NCI-H2029 treated with DMSO at 0.1 percent for 48 hours (cell line): ENCODE measurements at places on chromosomes 5 and 9.
A peak's percentile ranks its signal among the peaks of the same experiment; 100 is the strongest.

GRCh38 chr9:108078811-108079210 is 589.2 kb upstream of the KLF4 start:
- no peak for DNase-seq

- no peak for DNase-seq
Observed at GRCh38 chr5:150160448-150161081, 4.9 kb upstream of the PDGFRB start.

DNA sequence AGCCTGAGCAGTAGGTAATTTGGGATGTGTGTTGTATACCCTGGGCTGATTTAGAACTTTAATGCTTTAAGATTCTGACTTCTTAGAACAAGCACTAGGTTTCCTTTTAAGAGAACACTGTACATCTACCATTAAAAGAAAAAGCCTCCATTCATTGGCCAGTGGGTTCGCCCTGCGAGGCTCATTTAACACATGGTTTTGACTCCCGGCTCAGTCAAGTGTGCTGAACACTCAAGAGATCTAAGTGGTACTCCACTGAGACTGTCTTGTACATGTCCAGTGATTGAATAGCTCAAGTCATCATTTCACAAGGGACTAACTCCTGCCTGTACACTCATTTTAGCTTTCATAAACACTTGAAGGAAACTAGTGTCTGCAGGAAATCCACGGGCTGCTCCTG is 3.9 kb downstream of the FUBP3 start:
- DNase-seq = no peak

DNA sequence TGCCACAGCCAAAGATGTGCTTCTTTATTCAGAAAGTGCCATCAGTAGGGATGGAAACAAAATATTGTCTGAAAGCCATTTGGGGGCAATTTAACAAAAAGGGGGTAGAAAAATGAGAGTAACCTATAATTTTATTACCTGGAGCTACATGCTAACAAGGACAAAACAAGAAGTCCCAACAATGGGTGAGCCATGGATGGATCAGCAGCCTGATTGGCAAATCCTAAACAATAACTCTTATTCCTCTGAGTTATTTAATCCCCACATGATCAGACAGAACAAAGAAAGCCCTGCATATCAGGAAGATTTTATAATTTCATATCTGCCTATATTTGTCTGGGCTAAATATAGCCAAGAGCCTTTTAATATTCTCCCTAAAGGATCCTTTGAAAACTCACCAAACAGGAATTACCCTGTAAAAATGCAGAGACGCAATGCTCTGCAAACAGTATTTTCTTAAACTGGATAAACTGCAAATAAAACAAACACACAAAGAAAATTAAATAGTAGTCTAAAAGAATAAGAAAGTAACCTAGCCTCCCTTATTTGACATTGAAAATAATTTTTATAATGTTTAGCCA is 483.4 kb downstream of the ZNF608 start:
- no peak for DNase-seq

DNA sequence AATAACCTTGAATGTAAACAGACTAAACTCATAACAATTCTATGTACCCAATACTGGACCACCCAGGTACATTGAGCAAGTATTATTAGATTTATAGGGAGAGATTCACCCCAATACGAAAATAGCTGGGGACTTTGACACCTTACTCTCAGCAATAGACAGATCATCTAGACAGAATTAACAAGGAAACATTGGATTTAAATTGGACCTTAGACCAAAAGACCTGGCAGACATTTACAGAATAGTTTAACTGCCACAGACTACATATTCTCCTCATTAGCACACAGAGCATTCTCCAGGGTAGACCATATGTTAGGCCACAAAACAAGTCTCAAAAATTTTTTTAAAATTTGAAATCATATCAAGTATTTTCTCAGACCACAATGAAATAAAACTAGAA is 397.4 kb downstream of the PIK3R1 start:
- no peak for DNase-seq

GRCh38 chr9:137445930-137446431 is 4.8 kb upstream of the ENTPD8 start:
- DNase-seq = no peak

DNA sequence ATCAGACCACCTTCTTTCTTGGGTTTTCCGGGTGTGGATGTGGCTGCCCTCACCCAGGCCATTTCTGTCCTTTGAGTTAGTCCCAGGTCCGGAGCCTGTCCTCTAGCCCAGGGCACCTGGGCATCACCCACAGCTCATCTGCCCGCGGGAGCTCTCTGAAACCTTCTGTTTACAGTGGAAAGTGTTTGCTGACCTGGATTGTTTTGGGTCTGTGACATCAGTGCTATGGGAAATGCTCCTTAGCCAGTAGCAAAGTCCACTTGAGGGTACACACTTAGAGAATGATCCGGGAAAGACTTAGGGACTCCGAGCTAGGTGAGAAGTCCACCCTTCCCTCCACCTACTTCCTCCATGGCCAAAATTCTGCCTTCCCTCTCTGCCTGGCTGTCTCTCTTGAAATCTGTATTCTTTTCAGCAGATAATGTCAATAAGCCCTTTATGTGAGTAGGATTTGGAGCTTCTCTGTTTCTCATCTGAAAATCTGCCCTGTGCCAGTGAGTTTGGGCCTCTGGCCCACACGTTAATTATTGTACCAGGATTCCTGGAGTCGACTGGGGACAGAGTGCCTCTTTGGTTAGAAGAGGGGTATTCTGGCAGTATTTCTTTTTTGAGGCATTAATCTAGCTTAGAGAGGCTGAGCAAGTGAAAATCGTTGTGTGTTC is 19.9 kb downstream of the ABLIM3 start:
- no peak for DNase-seq

DNA sequence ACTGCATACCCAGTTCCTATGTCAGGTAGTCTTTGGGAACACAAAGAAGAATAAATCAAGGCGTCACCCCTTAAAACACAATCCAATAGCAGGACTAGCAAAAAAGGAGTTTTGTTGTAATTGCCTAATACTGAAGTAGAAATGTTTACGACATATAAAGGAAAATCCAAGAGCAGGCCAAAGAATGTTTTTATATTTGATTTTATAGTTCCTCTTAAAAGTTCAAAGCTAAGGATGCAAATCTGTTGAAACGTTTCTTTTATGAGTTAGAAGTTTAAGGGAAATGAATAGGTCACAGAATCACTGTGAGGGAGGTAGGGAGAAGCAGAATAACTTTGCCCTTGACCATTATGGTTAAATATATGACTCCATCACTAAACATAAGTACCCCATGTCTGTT is 136.1 kb downstream of the PAM start:
- no peak for DNase-seq

- DNase-seq = no peak
Observed at GRCh38 chr9:93897075-93897970, 57.8 kb downstream of the BARX1 start.

GRCh38 chr9:129224618-129225489 is 46.8 kb upstream of the IER5L start:
- no peak for DNase-seq

DNA sequence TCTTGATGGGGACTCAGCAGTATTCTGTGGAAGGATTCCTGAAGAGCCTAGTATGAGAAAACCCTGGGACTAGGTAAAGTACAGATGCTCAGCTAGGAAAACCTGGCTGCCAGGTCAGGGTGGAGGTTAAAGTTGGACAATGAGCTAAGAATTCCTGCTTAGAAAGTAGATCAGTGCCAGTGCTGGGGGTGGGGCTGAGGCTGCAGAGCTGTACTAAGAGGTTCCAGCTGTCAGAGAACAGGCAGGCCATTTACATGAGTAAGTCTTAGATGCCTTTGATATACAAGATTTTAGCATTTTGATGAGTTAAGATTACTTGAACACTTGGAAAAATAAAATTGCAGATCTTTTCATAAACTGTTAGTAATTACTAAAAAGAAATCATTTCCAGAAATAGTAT is 332.3 kb upstream of the NUDT12 start:
- DNase-seq = no peak

GRCh38 chr9:96554801-96555566 is 64.7 kb downstream of the CDC14B start:
- no peak for DNase-seq

GRCh38 chr5:151475388-151475787 is 28.0 kb downstream of the SLC36A1 start:
- no peak for DNase-seq

DNA sequence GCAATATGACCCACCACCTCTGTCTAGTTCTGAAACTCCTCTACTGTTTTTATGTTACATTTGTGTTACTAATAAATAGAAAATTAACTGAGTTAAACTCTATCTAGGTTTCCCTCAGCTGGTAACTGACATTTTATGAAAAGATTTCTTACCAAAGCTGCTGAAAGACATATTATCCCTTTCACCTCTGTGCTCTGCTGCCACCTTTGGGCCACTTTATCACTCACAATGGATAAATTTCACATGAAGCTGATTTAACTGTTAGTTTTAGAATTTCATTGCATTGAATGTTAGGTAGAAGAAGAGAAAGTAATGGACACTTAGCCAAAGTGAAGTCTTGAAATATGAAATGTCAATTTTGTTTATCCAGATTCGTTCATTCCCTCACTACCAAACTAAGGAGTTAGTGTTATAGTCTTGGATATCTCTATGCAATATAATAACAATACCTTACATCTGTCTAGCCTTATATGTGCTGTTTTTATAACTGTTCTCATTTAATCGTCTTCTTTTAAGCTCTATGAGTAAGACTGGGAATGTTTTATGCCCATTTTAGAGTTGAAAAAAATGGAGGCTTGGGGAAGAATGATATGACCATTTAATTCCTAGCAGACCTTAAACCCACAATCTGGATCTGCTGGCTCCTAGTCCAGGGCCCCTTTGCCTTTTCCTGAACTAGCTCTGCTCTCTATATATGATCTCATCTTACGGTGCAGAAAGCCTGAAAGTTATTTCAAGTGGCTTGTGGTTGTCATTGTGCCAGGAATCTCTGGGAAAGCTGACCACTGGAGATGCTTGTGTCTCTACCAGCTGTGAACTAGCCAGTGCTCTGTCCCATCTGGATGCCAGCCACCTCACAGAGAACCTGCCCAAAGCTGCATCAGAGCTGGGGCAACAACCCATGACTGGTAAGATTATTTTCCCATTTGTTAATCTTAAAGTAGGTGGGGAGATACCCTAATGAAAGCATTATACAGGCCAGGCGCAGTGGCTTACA is 97.1 kb downstream of the GOLPH3 start:
- peak; percentile 9 for DNase-seq

GRCh38 chr5:94021246-94021645 is 279.8 kb upstream of the POU5F2 start:
- peak; percentile 50 for DNase-seq

- peak; percentile 85 for DNase-seq
Observed at GRCh38 chr9:128558431-128559310, 6.3 kb downstream of the SPTAN1 start.

DNA sequence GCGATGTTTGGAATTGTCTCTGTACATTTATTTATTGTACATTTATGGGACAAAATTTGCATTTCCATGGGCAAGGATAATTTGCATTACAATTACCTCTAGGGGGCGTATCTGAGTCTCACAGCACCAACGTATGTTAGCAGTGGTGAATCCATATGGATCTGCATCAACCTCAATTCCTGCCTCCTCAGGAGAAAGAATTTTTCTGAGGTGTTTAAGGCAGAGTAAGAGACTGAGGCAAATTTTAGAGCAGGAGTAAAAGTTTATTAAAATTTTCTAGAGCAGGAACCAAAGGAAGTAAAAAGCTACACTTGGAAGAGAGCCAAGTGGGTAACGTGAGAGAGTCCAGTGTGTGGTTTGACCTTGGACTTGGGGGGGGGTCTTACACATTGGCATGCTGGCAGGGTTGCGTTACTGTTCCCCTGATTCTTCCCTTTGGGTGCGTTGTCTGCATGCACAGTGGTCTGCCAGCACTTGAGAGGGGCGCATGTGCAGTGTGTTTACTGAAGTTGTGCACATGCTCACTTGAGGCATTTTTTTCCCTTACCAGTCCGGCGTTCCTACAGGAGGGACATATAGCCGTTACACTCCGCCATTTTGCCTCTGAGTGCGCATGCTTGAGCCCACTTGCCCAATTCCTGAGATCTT is 21.0 kb upstream of the RAB14 start:
- DNase-seq = peak; percentile 84

DNA sequence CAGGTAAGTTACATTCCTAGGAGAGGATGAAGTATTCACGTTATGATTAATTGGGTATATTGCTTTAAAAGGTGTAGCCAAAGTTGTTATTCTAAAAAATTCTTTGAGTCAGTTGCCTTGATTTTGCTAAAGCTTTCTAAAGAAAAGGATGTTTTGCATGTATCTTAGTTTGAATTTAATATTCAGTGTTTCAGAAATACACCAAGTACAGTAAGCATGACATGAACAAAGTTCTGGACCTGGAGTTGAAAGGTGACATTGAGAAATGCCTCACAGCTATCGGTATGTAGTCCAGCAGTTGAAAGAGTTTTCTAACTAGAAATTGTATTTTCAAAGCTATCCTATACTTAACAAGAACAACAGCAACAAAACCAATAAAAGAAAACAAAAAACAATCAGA is 14.2 kb downstream of the ANXA1 start:
- DNase-seq = no peak

GRCh38 chr9:27441741-27442070 is 82.4 kb upstream of the IFNK start:
- no peak for DNase-seq

- DNase-seq = no peak
Observed at GRCh38 chr5:4097199-4097598, 501.6 kb downstream of the IRX1 start.

DNA sequence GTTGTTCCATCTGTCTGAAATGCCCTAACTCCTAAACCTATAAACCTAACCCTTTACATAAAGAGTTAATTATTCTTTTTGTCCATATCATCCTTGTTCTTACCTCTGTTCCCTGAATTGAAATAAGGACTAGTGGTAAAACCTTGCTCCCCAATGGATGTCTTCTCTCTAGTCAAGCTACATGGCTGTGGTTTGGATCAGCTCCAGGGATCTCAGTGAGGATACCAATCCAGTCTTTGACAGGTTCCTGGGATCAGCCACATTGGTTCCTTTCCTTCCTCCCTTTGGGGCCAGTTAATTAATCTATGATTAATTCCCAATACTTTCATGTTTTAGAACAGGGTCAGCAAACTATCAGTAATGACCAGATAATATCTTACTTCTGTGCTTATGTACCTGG is 151.6 kb downstream of the SIL1 start:
- peak; percentile 37 for DNase-seq
